Spinal cord (tissue), 10 donors: ENCODE measurements at places on chromosomes 1 and 21.

- DNase-seq, result no peak
These were observed 324.9 kb upstream of the SNX7 start for GRCh38 chr1:98336472-98337083.

GRCh38 chr1:228141226-228142044 lies 1.4 kb downstream of the GUK1 start:
- DNase-seq, result no peak

- DNase-seq, result no peak
These were observed 34.2 kb downstream of the HMCN1 start for GRCh38 chr1:185768371-185768770.

- no peak for DNase-seq
These were observed 237.1 kb downstream of the HHIPL2 start for GRCh38 chr1:222310836-222311235.

GRCh38 chr1:247475793-247476192 lies 17.9 kb upstream of the OR2B11 start:
- DNase-seq, result no peak

GRCh38 chr21:18529254-18529653 lies 125.7 kb upstream of the TMPRSS15 start:
- peak; percentile 60 for DNase-seq

- no peak for DNase-seq
These were observed 1.2 kb downstream of the HJV start for GRCh38 chr1:146020058-146021049.

DNA sequence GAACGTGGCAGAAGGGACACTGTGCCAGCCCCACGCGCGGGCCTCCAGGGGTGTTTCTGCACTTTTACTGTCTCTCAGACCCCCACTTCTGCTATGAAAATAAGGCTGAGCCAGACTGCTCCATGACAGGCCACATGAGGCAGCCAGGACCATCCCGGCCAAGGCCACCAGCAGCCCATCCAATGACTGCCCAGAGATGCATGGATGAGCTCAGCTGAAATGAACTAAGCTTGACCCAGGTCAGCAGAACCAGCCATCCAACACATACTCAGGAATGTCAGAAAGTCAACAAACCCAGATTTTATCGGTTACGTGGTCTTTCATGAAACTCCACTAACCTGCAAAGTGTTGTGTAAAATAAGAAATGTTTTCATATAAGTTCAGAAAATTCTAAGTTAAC lies 51.2 kb downstream of the CCDC185 start:
- DNase-seq, result no peak
